HAP-1 (cell line): ENCODE measurements at places on chromosomes 12 and 14.

DNA sequence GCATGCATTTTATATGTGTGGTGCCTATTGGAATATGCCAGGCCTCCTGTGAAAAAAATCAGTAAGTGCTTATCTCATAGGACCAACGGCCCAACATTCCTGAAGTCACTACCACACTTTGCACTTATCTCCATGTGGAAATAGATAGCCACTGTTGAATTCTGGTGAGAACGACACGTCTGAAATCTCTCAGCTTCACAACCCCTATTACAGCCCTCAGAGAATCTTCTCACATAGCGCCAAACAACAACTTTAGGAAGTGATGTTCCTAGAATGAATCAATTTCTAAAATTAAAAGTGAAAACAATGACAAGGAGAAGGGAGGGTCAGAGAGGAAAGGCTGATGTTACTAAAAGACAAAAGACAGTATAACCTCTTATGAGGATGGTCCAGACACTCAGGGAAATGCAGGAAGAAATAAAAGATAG, 270.8 kb upstream of the BTG1 start:
- no peak for DNase-seq

- no peak for DNase-seq
Observed at GRCh38 chr14:101460986-101461750, 100.1 kb upstream of the DIO3 start.

- peak; percentile 51 for DNase-seq
Observed at GRCh38 chr14:61456720-61457119, 135.3 kb downstream of the PRKCH start.

- DNase-seq = no peak
Observed at GRCh38 chr12:69474456-69474855, 4.3 kb downstream of the FRS2 start.

- no peak for DNase-seq
Observed at GRCh38 chr14:99769799-99770198, 23.4 kb upstream of the EML1 start.

GRCh38 chr12:130990034-130990433, 36.3 kb downstream of the ADGRD1 start:
- DNase-seq = no peak

GRCh38 chr12:102618197-102618877, 138.0 kb upstream of the IGF1 start:
- no peak for DNase-seq

DNA sequence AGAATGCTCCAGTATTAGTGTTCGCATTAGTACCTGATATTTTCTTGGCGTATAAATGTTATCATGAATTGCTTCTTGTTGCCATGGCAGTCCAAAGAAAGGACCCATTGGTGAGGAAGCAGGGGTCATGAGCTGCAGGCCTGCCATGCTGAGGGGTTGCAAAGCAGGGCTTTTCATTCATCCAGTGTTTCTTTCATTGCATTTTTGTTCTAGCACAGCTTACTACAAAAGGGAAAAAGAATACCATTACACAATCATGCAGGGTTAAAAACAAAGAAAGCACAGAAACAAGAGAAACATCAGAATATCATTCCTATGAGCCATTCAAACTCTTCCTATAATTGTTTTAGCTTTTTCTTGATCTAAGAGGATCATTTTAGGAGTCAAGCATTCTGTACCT, 24.0 kb downstream of the DICER1 start:
- peak; percentile 52 for DNase-seq

DNA sequence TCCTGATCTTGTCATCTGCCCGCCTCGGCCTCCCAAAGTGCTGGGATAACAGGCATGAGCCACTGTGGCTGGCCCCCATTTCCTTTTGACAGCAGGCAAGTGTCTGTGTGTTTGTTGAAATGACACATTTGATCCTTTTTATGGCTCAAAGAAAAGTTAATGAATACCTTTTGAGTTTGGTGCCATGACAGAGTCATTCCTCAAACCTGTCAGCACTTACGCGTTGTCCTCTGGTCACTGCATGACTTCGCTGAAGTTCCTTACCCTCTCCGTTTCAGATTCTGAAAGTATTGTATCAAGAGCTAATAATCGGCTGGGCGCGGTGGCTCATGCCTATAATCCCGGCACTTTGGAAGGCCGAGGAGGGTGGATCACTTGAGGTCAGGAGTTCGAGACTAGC, 32.4 kb downstream of the NEMF start:
- no peak for DNase-seq

DNA sequence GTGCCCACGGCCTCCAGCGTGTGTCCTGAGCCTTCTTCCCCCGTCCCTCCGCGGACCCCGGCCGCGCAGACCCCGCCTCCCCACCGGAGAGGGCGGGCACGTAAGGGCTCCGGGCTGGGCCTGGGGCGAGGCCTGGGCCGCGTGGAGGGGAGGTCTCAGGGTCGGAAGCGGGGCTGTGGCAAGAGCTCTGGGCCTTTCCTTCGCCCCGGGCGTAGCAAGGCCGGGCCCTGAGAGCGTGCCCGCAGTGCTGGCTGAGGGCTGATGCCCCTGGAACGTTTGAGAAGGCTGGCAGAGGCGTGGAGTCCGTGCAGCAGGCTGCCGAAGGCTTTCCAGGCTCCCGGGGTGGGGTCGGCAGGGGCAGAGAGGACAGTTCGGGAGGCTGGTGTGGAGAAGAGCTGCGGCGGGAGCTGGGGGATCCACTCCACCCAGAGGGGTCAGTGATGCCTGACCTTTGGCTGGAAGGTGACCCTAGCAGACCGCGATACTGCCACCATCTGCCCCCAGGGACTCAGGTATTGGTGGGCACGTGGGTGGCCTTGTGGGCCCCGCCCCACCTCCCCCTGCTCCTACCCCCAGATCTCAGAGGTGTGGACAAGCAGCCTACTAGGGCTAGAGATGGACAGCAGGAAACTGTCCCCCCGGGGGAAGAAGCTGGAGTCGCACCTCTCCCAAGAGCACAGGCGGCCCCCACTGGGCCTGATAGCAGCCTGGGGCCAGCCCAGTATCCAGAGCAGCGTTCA, 558 bp downstream of the TEX22 start:
- DNase-seq = peak; percentile 37

- no peak for DNase-seq
Observed at GRCh38 chr14:80988192-80988591, 32.8 kb downstream of the TSHR start.

GRCh38 chr14:44412858-44413569, 94.1 kb downstream of the FSCB start:
- no peak for DNase-seq

DNA sequence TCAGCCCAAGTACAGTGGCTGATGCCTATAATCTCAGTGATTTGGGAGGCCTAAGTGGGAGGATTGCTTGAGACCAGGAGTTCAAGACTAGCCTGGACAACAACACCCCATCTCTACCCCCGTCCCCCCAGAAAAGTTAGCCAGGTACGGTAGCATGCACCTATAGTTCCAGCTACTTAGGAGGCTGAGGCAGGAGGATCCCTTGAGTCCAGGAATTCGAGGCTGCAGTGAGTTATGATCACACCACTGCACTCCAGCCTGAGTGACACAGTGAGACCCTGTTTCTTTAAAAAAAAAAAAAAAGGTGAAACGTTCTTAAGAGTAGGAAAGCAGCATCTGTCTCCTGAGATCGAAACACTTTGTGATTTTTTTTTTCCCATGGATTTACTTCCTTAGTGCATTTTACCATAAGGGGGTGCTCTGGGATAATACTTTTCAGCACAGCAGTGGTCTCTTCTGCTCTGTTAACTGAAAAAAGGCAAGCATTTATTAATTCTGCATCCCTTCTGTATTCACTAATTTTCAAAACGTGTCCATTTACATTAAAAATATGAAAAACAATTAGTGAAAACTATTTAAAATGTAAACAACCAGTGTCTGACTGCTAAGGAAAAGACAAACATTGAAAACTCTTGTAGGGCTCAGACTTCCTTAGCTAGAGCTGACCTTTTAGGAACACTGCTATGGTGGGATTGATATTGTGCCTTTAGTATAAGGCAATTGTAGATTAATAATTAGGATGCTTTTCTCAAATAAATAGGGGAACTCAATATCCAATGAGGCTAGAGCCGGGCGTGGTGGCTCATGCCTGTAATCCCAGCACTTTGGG, 31.2 kb upstream of the USP44 start:
- DNase-seq = no peak

DNA sequence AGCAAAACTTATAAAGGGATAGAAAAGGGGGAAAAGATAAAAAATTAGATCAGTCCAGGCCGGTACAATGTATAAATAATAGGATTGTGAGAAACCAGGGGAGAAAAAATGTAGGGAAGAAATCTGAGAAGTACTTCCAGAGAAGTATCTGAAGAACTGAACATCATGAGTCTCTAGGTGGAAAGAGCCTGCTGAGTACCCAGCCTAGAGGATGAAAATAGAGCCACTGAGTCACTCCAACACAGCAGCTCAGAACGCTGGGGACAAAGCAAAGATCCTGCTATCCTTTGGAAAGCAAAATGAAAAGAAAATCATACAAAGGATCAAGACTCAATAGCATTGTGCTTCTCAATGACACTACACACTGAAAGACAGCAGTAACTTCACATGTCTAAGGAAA, 138.0 kb downstream of the ANO6 start:
- no peak for DNase-seq

GRCh38 chr12:6774499-6775062, 2.3 kb downstream of the LAG3 start:
- DNase-seq = no peak

- DNase-seq = peak; percentile 60
Observed at GRCh38 chr12:99769396-99769980, 121.9 kb downstream of the GARIN6 start.

- no peak for DNase-seq
Observed at GRCh38 chr14:32478050-32478449, 149.0 kb downstream of the AKAP6 start.

GRCh38 chr12:110582276-110583136, 612 bp downstream of the PPTC7 start:
- no peak for DNase-seq

- no peak for DNase-seq
Observed at GRCh38 chr14:24051176-24051788, 527 bp upstream of the CARMIL3 start.

DNA sequence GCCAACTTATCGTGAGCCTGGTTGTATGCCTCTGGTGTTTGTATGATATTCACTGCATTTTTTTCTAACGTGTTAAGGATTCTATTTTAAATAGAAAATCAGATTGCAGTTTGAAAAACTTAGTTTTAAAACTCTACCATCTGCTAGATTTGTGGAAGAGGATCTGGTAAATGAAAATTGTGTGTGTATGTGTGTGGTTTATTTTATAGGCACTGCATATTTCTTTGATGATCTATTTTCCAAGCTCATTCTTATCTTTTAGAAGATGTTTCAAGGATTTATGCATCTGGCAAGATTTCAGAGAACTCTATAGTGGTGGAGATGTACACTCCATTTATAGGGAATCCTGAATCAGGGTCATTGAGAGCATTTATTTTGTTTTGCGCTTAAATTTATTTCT, 69.8 kb downstream of the HMGA2 start:
- no peak for DNase-seq

- DNase-seq = peak; percentile 64
Observed at GRCh38 chr14:68593806-68594536, 198.9 kb downstream of the ZFP36L1 start.

DNA sequence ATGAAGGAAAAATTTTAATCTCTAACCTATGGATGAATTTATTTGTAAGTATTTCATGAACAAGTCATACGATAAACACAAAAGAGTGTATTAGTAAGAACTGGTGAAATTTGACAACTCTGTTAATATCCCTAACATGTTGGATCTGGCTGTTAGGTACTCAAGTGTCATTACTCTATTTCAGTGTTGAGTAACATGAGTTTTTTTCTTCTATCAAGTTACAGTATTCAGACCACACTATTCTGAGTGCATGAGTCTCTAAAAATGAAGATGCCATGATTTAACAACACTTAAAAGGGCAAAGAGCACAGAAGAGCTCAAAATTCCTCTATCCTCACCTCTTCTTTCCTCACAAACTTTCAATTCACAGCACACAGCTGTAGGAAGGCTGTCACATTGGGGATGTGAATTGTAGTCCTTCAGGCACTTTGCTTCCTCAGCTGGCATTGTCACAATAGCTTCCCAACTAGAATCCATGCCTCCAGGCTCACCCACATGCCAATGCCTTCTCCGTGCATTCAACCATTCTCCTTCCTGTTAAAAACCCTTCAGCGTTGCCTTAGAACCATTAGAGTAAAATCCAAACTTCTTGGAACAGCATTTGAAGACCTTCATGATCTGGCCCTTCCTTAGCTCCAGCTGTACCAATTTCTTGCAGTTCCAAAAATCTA, 73.7 kb upstream of the DBX2 start:
- DNase-seq = no peak

GRCh38 chr12:91211866-91212265, 29.2 kb upstream of the DCN start:
- DNase-seq = no peak

GRCh38 chr14:69101331-69101826, 51.5 kb downstream of the DCAF5 start:
- DNase-seq = peak; percentile 18

GRCh38 chr12:90870971-90871725, 83.8 kb downstream of the CCER1 start:
- DNase-seq = no peak

- no peak for DNase-seq
Observed at GRCh38 chr12:59181196-59181777, 261.0 kb upstream of the LRIG3 start.

GRCh38 chr12:111033281-111034082, 113.1 kb upstream of the MYL2 start:
- peak; percentile 74 for DNase-seq

GRCh38 chr14:69321601-69322330, 61.8 kb downstream of the GALNT16 start:
- DNase-seq = no peak
